ENCODE measurements at places on chromosomes 16 and 17.

- DNase-seq: peak; percentile 30
Measured at GRCh38 chr16:71895679-71896365, 491 bp downstream of the IST1 start.

- peak; percentile 63 for DNase-seq
Measured at GRCh38 chr17:59311051-59311468, 20.4 kb upstream of the YPEL2 start.

DNA sequence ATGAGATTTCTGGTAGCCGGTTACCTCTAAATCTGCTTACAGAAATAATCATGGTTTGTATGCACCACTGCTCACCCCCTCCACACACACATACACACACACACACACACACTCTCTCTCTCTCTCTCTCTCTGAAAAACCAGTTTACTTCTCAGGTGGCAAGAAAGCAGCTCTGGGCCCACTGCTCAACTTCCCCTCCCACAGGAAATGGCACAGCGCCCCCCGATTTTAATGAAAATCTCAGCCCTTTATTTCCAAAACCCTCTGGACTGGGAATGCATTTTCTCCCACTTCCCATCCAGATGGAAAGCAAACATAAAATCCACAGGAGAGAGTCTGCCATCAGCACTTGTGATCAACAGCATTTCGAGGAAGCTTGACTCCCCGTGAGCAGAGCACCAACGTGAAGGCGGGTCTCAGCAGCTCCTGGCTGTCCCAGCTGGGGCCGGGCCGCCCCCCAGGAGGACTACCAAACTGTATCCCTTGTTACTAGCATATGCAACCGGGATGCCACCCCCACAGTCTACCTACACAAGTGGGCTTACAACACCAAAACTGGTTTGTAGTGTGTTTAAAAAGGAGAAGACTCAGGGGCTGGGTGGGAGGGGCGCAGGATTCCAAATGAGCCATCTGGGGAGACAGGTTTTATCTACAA is 121.1 kb downstream of the SLC39A11 start:
- DNase-seq: no peak

GRCh38 chr17:14298221-14298946 is 2.5 kb upstream of the HS3ST3B1 start:
- no peak for DNase-seq

DNA sequence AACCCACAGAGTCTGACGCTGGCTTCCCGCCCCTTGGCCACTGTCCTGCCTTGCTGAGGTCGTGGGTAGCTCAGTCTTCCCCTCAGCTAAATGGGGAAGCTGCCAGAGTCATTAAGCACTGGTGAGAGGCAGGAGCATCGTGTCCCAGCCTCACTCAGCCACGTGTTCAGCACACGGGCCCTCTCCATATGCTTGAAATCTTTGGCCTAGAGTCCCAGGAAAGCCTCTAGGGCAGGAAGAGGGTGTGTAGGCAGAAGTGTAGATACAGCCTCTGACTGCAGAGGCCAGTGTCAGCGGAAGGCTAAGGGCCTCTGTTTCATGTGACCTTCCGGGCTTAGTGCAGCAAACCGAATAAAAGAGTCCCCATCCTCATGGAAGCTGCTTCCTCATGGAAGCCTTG is 4.1 kb downstream of the DHODH start:
- DNase-seq: no peak

GRCh38 chr16:56769677-56770076 is 39.7 kb downstream of the NUP93 start:
- DNase-seq: no peak

DNA sequence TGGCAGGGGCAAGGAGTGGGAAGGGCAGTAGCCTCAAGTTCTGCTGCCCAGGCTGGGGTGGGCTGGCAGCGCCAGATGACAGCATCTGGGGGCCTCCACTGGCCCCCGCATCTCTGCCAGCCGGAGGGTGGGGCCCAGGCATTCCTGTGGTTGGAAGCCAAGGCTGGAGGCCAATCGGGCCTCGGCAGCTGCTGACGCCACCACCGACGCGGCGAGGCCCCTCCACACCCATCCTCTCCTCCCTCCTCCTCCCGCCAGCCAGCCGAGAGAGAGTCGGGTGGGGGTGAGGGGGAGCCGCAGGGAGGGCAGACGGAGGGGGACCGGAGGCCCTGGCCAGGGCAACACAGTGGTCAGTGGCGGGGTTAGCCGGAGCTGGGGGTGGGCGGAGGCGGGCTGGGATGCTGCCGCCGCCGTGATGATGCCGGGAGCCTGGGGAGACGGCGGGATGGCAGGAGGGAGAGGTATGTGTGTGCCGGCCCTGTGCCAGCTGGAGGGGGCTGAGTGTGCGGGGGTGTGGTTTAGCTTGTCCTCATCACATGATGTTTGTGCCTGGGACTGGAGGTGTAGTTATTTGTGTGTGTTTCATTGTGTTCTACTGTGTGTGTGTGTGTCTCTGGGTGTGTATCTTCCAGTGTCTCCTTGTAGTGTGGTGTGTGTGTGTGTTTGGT is 36.6 kb downstream of the ARHGAP23 start:
- DNase-seq: no peak

GRCh38 chr17:71405101-71405500 is 715.7 kb upstream of the SOX9 start:
- DNase-seq: no peak

DNA sequence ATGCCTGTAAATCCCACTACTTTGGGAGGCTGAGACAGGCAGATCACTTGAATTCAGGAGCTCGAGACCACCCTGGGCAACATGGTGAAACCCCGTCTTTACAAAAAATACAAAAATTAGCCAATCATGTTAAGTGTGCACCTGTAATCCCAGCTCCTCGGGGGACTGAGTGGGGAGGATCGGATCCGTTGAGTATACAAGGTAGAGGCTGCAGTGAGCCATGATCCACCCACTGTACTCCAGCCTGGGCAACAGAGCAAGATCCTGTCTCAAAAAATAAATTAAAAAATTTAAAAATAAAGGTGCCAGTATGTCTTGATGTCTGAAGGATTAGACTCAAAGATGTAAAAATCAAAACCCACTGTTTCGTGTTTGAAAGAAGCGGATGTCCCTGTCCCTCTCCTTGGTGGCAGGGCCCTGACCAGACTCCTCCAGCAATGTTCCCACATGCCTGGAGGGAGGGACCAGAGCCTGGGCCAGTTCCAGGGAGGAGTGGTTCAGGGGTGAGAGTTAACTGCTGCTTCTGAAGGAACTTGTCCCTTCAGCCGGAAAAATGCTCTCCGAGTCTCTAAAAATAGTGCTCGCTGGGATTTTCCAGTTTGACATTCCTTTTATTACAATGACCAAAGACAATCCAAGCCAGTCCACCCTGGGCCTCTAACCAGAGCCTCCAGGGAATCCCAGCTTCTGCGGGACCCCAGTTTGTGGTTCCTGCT is 9.4 kb upstream of the CMTM4 start:
- no peak for DNase-seq

GRCh38 chr16:74461826-74462225 is 40.5 kb upstream of the CLEC18B start:
- DNase-seq: no peak

GRCh38 chr16:11639925-11640899 is 28.0 kb upstream of the SNN start:
- DNase-seq: peak; percentile 92

GRCh38 chr16:76287466-76287865 is 10.3 kb downstream of the CNTNAP4 start:
- DNase-seq: no peak

- no peak for DNase-seq
Measured at GRCh38 chr16:24717411-24717810, 12.0 kb upstream of the TNRC6A start.

DNA sequence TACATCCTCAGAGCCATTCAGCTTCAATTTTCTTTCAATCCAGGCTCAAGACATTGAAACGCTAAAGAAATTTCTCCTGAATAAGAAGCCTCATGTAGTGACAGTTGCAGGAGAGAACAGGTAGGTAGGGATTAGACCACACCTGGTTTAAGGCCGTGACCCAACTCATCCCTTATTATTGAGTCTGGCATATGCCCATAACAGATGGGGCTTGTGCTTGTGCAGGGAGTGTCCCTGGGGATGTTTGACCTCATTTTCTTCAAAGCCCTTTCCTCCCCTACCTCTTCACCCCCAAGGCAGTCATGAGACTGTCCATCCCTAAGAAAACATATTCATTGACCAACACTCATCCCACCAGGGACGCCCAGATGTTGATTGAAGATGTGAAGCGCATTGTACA is 24.3 kb downstream of the SUPT6H start:
- no peak for DNase-seq

DNA sequence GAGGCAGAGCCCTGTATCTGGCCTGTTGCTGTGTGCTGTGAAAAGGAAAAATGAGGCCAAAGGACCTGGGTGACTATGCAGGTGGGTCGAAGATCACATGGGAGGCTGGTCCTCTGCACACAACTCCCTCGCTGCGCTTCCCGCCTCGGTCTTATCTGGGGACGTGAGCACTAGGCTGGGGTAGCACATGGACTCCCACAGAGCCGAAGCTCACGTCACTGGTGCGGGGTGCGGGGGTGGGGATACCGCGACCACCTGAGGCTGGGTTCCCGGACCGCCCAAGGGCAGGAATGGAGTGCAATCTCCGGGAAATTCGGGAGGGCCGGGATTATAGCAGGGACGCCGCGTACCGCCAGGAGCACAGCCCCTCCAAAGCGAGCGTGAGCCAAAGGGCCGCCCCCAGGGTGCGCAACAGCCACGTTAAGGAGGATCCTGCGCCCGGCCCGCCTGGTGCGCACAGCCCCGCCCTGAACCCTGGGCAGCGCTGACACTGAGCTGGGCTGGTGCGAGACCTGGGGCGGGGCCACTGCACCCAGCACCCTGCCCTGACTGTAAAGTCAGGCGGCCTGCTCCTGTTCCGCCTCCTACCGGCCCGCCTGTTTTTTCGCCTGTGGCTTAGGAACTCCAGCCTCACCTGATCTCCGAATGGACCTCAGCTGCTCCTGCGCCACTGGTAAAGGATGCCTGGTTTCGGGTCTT is 4.8 kb downstream of the MT1A start:
- DNase-seq: peak; percentile 59

DNA sequence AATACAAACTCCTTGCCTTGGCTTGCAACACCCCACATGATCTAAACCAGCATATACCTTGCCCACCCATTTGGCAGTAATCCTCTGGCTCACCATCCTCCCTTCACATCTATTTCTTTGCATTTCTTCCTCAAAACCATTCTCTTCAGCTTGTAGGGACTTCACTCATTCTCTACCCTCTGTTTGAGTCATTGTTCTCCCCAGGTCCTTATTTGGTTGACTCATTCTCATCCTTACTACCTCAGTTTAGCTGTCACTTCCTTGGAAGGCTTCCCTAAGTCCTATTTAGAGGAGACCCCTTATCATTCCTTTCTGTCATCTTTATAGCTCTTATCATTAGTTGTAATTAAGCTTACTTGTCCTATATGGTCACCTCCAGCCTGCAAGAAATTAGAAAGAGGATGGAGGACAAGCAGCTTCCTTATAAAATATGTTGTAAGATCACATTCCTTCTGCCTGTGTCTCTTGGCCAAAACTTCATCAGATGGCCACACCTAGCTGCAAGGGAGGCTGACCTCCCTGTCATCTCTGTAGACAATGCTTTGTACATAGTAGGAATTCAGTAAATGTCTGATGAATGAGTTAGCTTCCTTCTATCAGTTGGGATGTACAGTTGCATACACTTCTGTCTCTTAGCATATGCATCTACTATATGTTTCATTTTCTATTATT is 1.7 kb downstream of the TTC19 start:
- peak; percentile 12 for DNase-seq

- DNase-seq: no peak
Measured at GRCh38 chr16:89688395-89688794, 1.9 kb downstream of the CDK10 start.

GRCh38 chr17:44022246-44022645 is 7.5 kb upstream of the TMEM101 start:
- DNase-seq: no peak

GRCh38 chr16:29915590-29916247 is 10.3 kb downstream of the KCTD13 start:
- DNase-seq: no peak

GRCh38 chr16:48619979-48620378 is 10.0 kb upstream of the N4BP1 start:
- no peak for DNase-seq

DNA sequence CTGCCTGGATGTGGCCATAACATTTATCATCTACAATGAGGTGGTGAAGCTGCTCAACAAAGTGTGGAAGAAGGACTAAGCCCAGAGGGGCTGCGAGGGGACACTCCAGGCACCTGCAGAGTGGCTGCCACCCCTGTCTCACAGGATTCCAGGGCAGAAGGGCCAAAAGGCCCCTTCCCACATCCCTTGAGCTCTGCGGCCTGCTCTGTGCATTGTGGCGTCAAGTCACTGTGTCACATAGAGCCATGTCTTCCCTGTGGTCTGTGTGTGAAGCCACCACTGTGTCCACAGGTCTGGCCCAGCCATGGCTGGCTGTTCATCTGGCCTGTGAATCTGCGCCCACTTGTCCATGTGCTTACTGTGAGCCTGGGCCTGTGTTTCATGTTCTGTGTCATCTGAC is 1714.6 kb downstream of the TP53TG3F start:
- DNase-seq: no peak

DNA sequence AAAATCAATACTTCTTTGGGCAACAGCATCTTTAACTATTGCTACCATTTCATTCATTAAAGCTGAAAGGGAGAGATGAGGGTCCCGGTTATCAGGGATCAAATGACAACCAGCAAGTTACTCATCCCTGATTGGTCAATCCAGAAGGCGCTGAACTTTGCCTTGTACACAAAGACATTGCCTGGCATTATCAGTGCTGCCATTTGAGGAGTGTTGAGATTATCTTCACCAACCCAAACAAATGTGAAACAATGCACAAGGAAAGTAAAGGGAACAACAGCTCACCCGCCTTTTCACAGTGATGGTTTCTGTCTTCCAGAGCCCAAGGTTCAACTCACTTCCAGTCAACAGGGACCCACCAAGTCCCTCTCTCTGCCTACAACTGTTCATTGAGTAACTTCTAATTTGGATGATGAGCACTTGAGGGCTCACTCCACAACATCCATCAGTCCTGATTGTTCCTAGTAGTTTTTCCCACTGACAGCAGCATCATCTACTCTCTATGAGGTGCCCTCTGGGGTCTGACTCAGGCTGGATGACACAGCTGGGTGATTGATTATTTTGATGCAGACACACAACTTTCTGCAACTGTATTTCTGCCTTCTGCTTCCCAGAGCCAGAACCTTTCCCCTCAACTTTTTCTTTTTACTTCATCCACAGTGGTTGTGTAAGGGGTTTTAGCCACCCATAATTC is 32.0 kb downstream of the LYRM9 start:
- DNase-seq: no peak

DNA sequence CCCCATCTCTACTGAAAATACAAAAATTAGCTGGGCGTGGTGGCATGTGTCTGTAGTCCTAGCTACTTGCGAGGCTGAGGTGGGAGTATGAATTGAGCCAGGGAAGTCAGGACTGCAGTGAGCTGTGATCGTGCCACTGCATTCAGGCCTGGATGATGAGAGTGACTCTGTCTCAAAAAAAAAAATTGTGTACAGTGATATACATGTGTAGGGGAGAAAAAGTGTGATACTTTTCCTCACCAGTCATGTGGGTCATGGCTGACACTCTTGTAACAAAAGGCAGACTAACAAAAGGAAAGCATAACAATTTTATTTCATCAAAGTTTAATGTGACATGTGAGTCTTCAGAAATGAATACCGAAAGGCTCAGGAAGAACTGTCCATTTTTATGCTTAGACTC is 2.0 kb upstream of the ABCC12 start:
- DNase-seq: no peak

Data from MV-4-11 (cell line).